ENCODE measurements at places on chromosomes 1 and 21.

GRCh38 chr21:34243562-34243961 is 120.2 kb upstream of the KCNE2 start:
- no peak for DNase-seq

DNA sequence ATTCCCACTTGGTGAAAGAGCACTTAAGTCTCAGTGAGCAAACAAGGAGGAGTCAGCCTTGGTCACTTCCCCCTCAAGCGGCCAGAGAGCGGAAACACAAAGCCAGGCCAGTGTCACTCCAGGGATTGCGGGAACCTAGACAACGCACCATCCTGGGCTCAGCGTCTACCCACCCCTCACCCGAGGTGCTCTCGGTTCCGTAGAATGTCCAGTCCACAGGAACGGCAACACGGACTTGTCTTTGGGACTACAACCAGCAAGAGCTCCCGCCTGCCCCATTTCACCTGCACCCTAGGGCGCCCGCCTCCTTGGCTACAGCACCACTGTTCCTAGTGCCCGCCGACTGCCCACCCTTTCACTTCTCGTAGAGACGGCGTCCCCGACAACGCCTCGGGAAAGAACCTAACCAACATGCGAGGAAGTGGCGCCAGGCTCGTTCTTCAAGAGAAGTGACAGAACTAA is 509 bp downstream of the GDAP2 start:
- no peak for DNase-seq

DNA sequence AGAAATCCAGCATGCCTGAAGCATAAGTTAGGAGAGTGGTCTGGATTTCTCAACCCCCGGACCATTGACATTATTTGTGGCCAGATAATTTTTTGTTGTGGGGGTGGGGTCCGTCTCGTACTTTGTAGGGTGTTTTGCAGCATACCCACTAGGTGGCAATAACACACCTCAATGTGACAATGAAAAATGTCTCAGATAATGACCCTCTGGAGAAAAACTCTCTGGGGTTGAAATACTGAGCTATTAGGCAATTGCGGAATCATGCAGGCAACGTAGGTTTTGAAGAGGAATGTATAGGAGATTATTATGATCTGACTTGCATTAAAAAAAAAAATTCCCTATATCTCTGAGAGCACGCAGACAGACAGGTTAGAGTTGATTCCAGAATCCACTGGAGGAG is 25.3 kb upstream of the RRP15 start:
- no peak for DNase-seq

- no peak for DNase-seq
Measured at GRCh38 chr1:46488343-46489168, 1.1 kb upstream of the DMBX1 start.

GRCh38 chr1:218305472-218306064 is 20.5 kb downstream of the RRP15 start:
- DNase-seq, result no peak

DNA sequence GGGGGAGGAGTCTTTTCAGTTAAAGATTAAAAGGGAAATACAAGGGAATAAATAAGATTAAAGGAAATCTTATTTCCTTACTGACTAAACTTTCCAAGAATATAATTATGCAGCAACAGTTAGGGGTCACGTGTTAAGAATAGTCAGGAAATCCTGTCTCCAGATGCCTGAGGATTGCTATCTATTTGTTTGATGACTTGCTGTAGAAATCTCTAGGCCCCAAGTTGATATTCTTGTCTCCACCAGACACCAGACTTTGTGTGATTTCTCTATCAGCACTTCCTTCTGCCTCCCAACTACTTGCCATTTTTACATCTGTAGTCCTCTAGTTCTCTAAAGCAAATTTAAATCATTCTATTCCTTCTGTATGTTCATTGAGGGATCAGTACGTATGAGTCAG is 77.5 kb downstream of the RPAP2 start:
- no peak for DNase-seq

- DNase-seq, result no peak
Measured at GRCh38 chr1:156499194-156499841, 1.3 kb downstream of the MEF2D start.

DNA sequence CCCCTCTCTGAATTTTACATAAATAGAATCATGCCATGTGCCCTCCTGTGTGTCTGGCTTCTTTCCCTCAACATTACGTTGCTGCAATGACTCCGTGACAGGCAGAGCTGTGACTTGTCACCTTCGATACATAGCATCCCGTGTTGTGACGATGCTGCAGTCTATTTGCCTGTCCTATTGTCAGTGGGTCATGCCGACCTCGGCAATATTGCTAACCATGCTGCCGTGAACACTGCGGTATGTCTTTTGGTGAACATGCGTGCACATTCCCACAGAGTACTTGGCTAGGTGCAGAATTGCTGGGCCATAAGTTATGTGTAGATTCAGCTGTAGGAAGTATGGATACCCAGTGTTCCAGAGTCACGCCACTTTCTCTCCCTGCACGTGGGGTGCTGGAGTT is 36.3 kb upstream of the TTC34 start:
- DNase-seq, result no peak

- DNase-seq, result no peak
Measured at GRCh38 chr1:217622042-217622441, 8.8 kb downstream of the GPATCH2 start.

DNA sequence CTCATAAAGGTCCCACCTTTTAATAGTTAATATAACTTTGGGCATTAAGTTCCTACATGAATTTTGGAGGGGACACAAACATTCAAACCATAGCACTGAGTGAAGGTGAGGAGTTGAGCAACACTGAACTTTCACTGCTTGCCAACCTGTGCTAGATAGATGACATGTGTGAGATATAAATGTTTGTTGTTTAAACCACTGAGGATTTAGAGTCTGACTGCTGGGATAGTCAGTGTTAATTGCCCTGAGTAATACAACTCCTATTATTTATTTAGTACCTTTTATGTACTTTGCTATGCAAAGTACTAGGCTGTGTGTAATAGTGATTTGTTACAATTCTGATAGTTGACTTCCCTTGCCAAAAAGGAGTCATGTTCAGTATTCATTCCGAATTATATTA is 32.4 kb upstream of the SLC16A1 start:
- no peak for DNase-seq
